HTR-8/SVneo (cell line): ENCODE measurements at places on chromosomes 13 and 19.
A peak's percentile ranks its signal among the peaks of the same experiment; 100 is the strongest.

DNA sequence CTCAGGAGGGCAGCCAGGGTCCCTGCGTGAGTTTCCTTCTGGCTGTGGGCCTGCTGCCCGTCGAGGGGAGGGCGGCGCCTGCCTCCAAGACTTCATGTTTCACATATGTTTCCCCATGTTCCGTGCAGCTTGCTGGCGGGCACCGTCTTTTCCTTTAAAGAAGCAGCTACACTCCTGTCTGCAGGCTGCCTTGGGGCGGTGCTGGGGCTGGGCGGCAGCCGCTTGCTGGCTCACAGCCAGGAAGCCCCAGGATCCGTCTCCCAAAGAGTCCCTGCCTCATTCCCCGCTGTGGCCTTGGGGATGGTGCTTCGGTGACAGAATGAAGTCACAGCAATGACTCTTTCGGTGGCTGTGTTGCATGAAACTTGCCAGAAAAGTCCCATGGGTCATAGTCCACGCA lies 24.9 kb downstream of the PIAS4 start:
- DNase-seq = no peak

GRCh38 chr19:33241091-33241529 lies 15.5 kb upstream of the SLC7A10 start:
- DNase-seq = no peak

DNA sequence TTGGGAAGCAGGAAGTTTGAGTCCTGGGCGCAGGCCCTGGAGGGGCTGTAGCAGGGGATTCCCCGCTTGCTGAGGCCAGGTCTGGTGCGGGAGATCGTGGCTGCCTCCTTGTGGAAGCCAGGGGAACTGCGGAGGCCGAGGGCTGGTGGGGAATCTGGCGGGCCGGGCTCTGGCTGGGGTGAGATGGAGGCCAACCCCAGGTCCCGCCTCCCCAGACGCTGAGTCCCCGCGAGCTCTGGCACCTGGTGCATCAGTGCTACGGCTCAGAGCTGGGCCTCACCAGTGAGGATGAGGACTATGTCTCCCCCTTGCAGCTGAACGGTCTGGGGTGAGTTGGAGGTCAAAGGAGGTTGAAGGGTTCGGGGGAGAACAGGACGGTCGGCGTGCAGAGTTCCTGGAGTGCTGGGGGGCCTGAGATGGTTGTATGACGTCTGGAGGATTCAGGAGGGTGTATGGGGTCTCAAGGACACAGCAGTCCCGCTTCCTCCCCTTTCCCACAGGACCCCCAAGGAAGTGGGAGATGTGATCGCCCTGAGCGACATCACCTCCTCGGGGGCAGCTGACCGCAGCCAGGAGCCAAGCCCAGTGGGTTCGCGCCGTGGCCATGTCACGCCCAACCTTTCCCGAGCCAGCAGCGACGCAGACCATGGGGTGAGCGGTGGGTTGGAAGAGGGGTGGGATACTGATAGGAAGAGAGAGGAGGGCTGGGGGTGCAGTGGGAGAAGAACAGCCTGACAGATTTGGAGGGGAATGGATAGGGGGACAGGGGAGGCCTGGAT lies 13.1 kb downstream of the GRAMD1A start:
- no peak for DNase-seq

GRCh38 chr13:23129331-23129730 lies 51.4 kb upstream of the SGCG start:
- no peak for DNase-seq

- DNase-seq = no peak
These were observed 56.9 kb downstream of the EDNRB start for GRCh38 chr13:77861741-77862140.

GRCh38 chr13:27026396-27026795 lies 145.2 kb downstream of the USP12 start:
- DNase-seq = no peak

GRCh38 chr19:30135797-30136196 lies 193.8 kb downstream of the URI1 start:
- DNase-seq = no peak

DNA sequence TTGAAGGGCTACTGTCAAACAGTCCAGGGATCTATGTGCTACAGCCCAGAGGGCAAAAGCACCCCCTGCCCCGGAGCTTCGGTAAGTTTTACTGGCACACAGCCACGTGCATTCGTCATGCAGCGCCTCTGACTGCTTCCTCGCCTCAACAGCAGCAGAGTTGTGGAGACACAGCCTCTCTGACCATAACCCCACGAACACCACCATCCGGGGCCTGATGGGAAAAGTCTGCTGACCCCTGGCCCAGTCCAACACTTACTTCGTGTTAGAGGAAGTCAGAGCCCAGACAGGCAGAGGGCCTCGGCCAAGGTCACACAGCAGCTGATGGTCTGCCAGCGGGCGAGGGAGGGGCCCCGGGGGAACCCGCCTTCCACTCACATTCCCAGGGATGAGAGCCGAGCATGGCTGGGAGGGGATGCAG lies 5.1 kb downstream of the CBARP start:
- no peak for DNase-seq

DNA sequence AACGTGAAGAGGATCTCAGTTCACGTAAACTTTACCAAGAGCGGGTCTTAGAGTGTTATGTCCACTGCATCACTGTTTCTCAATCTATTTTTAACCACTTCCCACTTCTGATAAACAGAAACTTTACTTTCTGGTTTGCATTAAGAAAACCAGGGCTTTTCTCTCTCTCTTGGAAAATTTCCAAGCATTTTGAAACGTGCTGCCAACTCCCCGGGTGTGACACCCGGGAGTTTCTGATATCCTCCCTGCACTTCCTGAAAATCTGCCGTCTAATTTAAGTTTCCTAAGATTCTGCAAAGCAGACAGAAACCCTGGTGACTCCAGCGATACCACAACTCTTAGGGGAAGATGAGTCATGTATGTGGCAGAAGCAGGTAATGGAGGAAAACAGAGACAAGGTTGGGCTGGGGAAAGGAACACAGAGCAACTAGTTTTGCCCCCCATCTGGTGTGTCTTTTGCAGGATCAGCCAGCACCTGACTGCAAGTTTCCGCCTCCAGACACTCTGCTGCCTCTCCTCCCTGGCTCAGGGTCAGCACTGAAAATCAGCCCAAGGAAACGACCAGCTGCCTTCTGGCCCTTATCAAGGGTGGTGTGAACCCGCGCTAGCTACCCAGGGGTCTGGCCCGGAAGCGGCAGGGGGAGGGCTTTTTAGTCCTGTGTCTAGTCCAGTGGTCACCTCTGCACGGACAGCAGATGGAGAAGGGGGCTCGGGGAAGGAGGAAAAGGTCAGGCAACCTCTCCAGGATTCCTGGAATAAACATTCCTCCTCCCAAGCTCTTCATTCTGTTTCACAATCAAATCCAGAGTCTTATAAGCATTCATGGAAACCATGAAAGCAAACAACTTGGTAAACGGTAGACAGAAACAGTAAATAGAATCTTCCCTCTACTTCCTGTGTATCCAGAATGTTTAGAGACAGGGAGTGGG lies 11.3 kb upstream of the FFAR2 start:
- DNase-seq = no peak

- DNase-seq = no peak
These were observed 173.9 kb downstream of the PRR20E start for GRCh38 chr13:57340878-57341277.

- peak; percentile 92 for DNase-seq
These were observed 5.5 kb downstream of the CCDC124 start for GRCh38 chr19:17938092-17938845.

GRCh38 chr13:111943229-111943795 lies 123.6 kb upstream of the SOX1 start:
- DNase-seq = no peak

DNA sequence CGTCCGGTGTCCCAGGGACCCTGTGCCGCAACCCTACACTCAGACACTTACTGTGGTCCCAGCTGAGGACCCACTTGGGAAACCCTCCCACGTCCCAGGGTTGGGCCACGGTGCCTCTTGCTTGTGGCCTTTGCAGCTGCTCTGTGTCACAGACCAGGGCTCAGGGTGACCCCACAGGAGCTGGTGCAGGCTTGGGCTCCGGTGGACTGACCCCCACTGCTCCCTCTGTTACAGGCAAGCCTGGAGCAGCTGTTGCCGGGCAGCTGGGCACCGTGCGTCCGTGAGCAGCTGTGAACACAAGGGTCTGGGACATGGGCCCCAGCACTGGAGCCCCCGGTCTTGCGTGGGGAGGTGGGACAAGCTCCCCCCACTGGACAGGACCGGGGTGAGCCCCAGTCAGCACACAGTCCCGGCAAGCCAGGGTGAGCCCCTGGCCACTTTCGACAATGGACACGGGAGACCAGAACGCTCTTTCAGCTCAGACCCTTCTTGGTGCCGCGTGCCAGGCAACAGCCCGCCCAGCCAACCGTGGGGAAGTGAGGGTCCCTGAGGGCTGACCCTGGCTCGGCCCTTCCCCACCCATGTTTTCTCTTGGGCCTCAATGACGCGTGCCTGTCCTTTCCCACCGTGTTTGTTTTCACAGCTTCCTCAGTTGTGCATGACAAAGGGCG lies 65.7 kb upstream of the C13orf46 start:
- DNase-seq = no peak

DNA sequence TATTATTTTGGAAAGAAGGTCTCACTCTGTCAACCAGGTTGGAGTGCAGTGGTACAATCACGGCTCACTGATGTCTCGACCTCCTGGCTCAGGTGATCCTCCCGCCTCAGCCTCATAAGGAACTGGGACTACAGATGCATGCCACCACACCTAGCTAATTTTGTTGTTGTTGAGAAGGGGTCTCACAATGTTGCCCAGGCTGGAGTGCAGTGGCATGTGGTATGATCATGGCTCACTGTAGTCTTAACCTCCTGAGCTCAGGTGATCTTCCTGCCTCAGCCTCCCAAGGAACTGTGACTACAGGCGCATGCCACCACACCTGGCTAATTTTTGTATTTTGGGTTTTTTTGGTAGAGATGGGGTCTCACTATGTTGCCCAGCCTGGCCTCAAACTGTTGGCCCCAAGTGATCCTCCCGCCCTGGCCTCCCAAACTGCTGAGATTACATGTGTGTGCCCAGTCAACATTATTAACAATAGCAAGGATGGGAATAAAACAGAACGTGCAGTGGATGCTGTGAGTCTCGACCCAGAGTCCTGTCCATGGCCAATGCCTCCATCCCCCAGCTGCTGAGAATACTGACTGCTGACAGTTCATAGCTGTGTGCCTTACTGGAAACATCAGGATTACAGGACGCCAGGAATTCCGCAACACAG lies 5.4 kb upstream of the MBD3L3 start:
- DNase-seq = no peak

DNA sequence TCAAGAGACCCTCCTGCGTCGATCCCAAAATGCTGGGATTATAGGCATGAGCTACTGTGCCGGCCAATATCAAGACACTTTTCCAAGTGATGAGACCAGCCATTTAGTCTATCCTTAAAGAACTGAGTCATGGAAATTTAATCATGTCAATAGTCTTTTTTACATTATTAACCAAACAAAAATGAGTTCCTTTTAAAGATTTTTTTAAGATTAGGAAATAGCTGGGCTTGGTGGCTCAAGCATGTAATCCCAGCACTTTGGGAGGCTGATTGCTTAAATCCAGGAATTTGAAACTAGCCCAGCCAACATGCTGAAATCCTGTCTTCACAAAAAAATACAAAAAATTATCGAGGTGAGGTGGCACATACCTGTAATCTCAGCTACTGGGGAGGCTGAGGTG lies 16.7 kb upstream of the ZNF564 start:
- no peak for DNase-seq

DNA sequence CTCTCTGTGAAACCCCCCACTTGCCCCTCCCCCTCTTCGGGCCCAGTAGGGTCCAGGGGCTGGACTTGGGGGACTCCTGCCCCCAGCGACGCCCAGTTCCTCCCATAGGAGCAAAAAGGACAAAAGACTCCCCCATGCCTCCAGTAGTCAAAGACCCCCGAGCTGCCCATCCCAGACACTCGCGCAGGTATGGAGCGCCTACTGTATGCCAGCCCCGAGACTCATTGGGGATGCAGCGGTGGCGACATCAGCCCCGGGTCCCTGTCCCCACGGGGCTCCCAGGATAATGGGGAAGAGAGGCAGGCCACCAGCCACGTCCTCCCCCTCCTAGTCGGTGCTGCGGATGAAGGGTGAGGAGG lies 18.3 kb upstream of the ZNRF4 start:
- DNase-seq = no peak

GRCh38 chr13:20772401-20773131 lies 1.2 kb downstream of the EEF1AKMT1 start:
- DNase-seq = no peak

- no peak for DNase-seq
These were observed 44.9 kb upstream of the MEDAG start for GRCh38 chr13:30861163-30861562.

DNA sequence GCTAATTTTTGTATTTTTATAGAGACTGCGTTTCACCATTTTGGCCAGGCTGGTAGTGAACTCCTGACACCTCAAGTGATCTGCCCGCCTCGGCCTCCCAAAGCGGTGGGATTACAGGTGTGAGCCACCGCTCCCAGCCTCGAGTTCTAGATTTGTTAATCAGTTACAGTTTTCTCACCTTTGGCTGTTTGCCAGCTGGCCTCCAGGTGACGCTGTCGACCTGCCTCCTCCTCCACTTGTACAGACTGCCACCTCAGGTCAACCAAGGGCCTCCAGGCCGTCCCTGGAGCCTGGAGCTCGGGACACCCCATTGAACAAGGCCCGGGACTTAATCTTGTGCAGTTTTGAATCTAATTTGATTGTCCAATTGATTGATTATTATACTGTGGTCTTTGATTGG lies 45.5 kb downstream of the IER2 start:
- no peak for DNase-seq

- DNase-seq = no peak
These were observed 119.5 kb upstream of the MCF2L start for GRCh38 chr13:112849500-112849899.
